ENCODE measurements at places on chromosomes 2 and 18.

DNA sequence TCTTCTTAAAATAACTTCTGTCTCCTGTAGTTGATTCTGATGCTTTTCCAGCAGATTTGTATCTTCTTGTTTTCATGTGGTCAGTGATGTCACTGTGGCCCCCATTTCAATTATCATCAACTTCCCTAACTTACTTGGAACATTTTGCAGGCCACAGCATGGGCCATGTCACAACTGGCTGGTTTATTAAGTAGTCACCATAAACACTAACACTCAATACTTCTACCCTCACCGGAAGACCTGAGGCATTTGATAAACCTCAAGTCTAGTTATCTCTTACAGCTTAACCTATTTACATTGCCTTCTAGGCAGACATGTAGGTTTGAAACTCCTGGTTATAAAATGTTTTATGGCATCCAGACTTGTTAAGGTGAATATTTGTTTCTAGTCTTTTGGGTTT is 37.4 kb upstream of the PROKR1 start:
- no peak for DNase-seq

- no peak for DNase-seq
These were observed 160.3 kb upstream of the VRK2 start for GRCh38 chr2:57886161-57886786.

GRCh38 chr18:59197636-59198035 is 22.3 kb upstream of the GRP start:
- DNase-seq, result no peak

DNA sequence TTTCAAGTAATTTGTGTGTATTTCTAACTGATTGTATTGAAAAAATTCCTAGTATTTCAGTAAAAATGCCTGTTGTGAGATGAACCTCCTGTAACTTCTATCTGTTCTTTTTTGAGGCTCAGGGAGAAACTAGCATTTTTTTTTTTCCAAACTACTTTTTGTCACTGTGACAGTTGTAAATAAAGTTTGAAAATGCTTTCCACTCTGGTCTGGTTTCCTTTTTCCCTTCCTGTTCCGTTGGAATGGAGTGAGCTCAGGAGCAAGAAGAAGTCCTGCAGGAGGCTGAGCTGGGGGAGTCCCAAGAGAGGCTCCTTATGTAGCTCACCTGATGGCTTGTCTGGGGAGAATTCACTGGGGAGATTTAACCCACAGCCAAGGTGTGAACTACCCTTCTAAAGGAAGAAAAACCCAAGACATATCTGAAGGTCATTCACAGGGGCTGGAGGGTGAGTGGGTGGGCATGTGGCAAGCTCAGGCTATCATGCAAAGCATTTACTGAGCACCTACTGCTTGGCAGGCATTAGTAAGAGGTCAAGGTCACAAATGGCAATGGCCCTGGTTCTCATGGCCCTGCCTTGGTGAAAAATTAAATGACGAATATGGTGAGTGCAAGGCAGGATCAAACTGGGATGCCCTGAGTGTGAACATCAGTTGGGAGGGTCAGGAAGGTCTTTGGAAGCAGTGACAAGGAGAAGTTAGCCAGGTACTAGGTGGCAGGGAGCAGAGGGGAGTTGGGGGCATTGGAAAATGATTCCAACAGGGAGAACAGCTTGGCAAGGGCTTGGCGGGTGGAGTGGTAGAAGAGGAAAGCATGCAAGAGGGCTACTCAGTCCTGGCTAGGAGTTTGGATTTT is 28.7 kb downstream of the LBH start:
- DNase-seq, result no peak

DNA sequence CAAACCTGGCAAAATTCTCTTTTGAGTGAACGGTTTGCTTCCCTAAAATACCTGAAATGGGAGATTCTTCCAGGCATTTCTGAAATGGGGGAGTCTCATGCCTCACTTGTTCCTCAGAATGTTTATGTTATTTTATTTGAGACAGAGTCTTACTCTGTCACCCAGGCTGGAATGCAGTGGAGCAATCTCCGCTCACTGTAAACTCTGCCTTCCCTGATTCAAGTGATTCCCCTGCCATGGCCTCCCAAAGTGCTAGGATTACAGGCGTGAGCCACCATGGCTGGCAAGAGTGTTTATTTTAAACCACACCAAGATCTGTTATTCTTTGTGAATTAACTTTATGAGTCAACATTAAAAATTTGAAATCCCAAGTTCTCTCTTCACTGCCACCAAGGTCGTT is 6.4 kb upstream of the FHL2 start:
- DNase-seq, result no peak

GRCh38 chr2:170943041-170943440 is 14.0 kb downstream of the GORASP2 start:
- DNase-seq, result no peak

Measured in activated CD4-positive, alpha-beta T cell treated with anti-CD3 and anti-CD28 coated beads for 24 hours (primary cell).